ENCODE measurements at places on chromosomes 16 and 17.
A peak's percentile ranks its signal among the peaks of the same experiment; 100 is the strongest.

DNA sequence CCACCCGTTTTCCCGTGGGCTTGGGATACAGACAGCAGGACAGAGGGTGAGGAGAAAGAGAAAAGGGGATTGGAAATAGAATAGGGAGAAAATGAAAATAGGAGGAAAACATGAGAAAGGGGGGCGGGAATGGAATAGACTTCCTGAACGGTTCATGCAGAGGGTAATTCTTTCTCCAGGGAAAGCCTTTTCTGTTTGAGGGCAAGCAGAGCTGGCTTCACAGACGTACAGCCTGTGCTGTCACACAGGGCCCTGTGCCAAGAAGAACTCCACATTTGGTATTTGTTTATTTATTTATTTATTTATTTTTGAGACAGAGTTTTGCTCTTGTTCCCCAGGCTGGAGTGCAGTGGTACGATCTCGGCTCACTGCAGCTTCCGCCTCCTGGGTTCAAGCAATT is 12.0 kb downstream of the MILR1 start:
- DNase-seq = no peak

GRCh38 chr17:49338883-49339282 is 23.2 kb downstream of the ZNF652 start:
- DNase-seq = no peak

DNA sequence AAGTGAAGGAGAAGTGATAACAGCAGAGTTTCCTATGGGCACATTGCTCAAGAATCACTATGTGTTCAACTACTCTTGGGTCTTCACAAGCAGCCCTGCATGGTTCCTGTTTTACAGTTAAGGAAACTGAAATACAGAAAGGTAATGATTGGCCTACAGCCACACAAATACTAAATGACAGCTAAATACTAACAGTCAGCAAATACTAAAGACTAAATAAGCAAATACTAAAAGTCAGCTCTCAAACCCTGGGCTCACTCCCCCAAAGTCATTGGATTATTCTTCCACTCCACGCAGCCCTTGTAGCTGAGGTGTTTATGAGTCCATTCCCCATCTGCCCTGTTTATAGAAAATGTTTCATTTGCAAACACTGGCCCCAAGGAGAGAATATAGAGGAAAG is 372.7 kb upstream of the CDH11 start:
- no peak for DNase-seq

DNA sequence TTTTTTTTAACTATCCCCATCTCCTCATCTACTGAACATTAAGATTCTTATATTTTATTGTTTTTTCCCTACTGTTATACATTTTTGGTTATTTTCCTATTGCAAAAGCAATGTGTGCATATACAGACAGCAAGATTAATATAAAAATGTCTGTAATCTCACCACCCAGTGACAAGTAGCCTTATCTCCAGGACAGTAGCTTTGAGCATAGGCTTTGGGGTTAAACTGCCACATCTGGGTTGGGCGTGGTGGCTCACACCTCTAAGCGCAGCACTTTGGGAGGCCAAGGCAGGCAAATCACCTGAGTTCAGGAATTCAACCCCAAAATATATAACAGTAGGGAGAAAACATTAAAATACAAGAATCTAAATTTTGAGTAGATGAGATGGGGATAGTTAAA is 27.4 kb upstream of the SSTR2 start:
- DNase-seq = no peak

- DNase-seq = no peak
These were observed 83.0 kb downstream of the WWP2 start for GRCh38 chr16:69845181-69845580.

DNA sequence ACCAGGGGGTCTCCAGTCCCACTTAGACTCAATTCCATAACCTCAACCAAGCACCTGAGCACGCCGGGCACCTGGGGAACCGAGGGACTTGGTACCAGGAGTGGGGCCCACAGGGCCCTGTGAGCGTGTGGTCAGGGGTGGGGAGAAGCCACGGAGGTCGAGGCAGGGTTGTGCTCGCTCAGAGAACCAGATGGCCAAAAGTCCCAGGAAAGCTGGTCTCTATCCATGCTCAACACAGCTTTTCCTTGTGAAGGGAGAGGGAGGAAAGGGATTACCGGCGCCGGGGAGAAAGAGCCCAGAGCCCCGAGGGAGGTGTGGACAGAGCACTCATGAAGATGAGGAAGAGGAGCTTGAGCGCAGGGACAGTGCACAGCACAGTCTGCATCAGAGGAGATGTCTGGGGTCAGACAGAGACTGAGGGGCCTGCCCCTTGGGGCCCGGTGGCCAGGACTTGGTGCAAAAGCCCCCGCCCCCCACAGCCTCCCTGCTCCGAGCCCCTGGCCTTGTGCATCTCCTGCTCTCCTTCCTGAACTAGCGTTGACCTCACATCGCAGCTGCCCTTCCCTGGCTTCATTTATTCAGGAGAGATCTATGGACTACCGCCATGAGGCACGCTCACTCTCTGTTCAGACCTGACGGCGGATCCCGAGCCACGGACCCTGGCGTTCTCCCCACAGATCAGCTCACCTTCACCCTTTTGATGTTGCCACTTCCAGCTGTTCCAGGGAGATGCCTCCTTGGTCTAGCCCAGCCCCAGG is 355.4 kb upstream of the TNRC6C start:
- DNase-seq = peak; percentile 52

GRCh38 chr16:85399583-85400284 is 213.4 kb upstream of the GSE1 start:
- DNase-seq = no peak

All from umbilical cord (tissue), 2 donors.